ENCODE measurements at places on chromosomes 4 and X.
A peak's percentile ranks its signal among the peaks of the same experiment; 100 is the strongest.

DNA sequence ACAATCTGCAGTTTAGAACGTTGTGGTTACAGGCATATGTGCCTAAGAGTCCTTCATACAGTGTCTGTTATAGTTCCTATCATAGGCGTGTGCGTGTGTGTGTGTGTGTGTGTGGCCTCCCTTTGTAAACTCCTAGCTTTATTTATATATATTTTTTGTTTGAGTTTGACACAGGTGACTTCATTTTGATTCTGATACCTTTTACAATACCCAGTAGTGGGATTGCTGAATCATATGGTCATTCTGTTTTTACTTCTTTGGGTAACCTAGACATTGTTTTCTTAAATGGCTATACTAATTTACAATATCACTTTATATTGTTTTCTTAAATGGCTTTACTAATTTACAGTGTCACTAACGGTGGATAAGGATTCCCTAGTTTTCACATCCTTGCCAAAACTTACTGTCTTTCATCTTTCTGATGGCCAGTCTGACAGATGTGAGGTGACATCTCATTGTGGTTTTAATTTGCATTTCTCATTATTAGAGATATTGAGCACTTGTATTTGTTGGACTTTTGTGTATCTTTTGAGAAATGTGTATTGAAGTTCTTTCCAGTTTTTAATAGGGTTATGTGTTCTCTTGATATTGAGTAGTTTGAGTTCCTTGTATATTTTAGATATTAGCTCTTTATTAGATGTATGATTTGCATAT lies 211.1 kb upstream of the NUDT6 start:
- no peak for DNase-seq

DNA sequence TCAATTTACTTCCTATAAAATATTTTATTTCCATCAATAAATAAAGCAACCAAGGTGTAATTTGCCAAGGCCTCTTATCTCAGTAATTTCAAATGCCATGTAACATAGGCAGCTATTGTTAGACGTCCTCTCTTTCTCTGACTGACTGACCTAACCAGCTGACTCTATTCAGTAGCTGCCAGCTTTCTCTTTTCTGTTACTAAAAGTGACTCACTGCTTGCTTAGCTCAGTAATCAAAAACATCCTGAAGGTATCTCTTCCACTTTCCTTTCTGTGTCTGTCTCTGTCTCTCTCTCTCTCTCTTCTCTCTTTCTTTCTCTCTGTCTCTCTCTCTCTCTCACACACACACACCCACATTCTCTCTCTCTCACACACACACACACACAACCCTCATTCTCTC lies 134.2 kb downstream of the SPOCK3 start:
- DNase-seq = no peak

DNA sequence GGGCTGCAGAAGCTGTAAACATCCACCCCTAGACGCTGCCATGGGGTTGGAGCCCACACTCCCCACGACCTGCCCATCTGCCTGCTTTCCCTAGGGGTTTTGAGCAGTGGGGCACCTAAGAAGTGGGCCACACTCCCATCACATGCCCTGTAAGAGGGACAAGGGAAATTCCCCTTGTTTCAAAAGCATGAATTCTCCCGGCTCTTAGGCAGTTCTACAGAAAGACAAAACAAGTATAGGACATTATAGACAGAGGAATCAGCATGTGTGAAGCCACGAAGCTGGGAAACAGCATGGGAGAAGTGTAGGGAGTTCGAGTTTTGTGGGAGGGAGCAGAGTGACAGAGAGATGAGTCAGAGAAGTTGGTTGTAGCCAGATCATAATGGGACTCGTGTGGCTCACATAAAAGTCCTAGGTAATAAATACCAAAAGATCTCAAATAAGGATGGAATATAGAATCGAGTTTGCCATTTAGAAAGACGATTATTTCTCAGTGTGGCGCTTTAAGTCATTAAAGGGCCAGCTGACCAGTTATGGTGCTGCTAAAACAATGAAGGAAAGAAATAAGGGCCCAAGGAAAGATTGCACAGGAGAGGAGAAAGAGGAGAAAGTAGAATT lies 23.9 kb downstream of the APOO start:
- peak; percentile 74 for DNase-seq

DNA sequence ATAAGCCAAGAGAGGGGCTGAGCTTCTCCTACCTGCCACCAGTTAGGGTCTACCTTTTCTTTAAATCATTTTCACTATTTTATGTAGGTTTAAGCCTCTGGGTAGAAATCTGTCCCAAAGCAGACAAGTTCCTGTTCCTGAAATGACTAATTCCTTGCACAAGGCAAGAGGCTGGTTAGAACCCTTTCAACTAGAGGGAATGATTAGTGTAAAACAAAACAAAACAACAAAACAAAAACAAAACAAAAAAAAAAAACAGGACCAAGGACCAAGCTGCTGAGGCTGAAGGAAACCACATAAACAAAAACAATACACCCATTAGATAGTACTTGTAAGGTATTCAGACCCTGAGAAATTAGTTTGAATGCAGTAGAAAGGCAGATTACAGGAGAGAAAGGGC lies 62.7 kb downstream of the MAML3 start:
- peak; percentile 85 for DNase-seq

- no peak for DNase-seq
Measured at GRCh38 chrX:37875675-37876074, 28.3 kb upstream of the DYNLT3 start.

DNA sequence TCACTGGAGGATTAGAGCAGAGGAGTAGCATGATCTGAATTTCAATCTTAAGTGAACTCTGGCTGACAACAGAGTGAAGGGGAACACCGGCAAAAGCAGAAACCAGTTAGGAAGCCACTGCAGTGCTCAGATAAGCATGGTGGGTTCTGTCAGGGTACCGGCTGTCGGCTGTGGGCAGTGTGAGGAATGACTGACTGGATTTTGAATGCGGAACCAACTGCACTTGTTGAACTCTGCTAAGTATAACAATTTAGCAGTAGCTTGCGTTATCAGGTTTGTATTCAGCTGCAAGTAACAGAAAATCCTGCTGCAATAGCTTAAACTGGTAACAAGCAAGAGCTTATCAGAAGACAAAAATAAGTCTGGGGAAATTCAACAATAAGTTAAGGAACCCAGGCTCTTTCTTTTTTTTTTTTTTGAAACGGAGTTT lies 5.2 kb downstream of the HTT start:
- peak; percentile 51 for DNase-seq

DNA sequence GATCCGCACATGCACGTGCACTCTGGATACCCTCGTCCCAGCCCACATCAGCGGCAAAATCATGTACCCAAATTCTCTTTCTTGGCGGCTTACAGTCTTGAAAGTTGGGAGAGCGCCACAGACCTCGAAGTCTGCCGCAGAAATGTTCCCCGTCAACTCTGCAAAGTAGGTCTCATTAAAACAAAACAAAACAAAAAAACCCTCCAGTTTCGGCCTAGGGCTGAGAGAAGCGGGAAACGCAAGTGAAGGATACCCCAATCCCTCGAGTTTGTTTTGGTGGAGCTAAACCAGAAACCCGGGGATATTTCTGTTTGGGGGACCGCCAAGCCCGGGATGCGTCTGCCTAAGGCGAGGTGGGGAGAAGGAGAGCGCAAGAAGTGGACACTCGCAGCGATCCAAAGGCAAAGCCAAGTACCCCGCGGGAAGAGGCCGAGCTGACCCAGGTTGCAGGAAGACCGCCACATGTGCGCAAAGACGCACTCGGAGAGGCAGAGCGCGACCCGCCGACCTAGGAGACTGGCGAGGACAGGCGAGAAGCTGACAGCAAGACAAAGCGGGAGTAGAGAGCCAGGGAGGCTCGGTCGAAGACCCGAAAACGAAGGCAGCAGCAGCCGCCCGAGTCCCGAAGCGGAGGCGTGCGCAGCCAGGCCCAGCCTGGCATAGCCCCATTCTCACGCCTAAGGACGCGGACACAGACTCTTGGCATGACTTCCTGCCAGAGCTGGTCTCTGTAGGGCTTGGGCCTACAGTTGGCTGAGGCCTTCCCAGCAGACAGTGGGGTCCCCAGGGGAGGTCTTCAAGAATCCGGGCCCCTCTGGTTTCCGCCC lies 49.6 kb upstream of the BCOR start:
- no peak for DNase-seq

GRCh38 chr4:88621763-88622327 lies 29.6 kb downstream of the HERC3 start:
- no peak for DNase-seq

DNA sequence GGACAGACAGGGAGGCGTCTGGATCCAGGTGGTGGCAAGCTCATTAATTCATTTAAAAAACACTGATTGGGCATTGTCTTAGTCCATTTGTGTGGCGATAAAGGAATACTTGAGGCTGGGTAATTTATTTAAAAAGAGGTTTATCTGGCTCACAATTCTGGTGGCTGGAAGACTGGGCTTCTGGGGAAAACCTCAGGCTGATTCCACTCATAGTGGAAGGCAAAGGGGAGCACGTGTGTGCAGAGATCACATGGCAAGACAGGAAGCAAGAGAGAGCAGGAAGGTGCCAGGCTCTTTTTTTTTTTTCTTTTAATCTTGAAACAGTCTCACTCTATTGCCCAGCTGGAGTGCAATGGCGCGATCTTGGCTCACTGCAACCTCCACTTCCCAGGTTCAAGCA lies 100.2 kb upstream of the METTL14 start:
- no peak for DNase-seq

GRCh38 chrX:26558719-26559386 lies 342.9 kb downstream of the MAGEB5 start:
- DNase-seq = no peak
